Nephron progenitor cell (in vitro differentiated cells): ENCODE measurements at places on chromosomes 1 and 21.

DNA sequence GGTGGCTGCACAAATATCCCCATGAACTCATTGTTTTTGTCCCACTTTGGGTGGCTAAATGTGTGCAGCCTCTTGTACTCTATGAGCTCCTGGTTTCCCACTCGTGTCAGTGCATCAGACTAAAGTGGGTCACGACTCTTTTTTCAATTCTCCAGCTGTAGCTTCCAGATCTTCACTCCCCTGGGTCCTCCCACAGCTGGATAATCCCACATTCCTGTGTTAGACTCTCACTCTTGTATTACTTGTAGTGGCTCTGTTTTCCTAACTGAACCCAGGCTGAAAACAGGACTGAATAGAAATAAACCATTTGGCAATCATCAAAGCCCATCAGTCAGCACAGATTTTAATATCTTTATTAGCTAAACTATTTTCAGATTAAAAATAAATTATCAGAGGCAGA lies 60.4 kb downstream of the UBE2U start:
- no peak for DNase-seq

GRCh38 chr1:21794656-21795055 lies 11.7 kb upstream of the USP48 start:
- DNase-seq = no peak

- no peak for DNase-seq
Measured at GRCh38 chr21:21481239-21481638, 483.0 kb downstream of the NCAM2 start.

DNA sequence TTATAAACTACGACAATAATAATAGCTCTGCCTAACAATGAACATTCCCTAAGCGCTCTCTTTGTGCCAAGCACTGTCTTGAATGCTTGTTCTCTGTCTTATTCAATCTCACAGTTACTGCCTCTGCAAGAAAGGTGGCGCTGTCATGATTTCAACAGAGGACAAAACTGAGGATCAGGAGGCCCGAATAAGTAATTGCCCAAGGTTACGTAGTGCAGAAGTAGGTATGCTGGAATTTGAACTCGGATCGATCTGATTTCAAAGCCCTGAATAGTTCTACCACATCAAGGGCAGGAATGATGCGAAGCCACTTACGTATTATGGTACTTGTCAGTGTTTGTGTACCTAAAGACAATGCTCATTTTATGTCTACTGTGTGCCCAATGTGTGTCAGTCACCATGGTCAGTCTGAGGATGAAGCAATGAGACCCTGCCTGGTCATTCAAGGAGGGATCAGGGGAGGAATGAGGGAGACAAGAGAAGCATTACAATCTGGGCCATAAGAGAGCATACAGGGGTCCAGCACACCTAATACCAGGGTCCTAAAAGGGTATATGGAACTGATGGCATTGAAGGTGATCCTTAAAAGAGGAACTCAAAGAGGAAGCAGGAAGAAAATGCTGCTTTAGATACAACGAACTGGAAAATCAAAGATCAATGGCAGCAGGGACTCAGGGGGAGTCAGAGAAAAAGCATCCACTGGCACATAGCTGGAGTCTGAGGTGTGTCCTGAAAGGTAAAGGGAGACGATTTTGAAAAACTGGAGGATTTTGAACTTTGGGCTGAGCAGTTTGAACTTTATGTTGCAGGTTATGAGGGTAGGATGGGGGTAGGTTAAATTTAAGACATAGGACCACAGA lies 389.2 kb downstream of the PLPP3 start:
- no peak for DNase-seq

GRCh38 chr1:54528613-54529012 lies 19.4 kb upstream of the ACOT11 start:
- DNase-seq = no peak

DNA sequence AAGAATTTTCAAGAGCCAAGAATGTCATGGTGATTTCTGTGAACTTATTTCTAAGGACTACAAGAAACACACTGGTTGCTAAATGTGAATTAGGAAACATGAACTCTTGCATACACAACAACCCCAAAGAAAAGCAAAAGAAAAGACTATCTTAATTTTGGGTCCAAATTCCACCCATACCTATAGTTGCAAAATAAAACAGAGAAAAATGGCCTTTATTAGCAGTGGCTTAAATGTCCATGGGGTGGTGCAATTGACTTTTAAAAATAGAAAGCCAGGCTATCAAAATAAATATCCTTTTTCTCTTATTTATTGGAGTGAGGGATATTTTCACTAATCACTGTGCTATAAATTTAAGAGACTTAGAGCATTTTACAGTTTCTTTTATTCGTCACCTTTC lies 80.9 kb upstream of the DPYD start:
- DNase-seq = no peak
